NCI-H748 treated with DMSO at 0.1 percent for 48 hours (cell line): ENCODE measurements at places on chromosomes 1 and 21.

GRCh38 chr21:38806153-38806941 lies 618 bp downstream of the ETS2 start:
- no peak for DNase-seq

DNA sequence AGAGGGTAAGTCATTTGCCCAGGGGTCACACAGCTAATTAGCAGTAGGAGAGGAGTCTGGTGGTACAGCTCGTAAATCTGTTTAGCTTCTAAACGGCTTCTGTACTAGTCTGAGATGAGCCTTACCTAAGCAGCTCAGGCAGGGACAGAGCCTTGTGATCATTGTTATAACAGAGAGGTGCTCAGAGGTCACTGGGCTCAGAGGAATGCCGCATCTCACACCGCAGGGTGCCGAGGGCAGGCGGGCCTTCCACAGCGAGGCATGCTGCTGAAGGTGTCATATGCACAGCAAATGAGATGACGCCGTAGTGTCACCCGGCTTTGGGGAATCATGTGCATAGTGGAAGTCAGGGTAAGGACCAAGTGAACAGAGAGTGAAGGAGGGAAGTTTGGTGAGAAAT lies 305.2 kb upstream of the FMN2 start:
- no peak for DNase-seq

GRCh38 chr1:183792300-183792699 lies 12.6 kb upstream of the RGL1 start:
- DNase-seq = no peak

DNA sequence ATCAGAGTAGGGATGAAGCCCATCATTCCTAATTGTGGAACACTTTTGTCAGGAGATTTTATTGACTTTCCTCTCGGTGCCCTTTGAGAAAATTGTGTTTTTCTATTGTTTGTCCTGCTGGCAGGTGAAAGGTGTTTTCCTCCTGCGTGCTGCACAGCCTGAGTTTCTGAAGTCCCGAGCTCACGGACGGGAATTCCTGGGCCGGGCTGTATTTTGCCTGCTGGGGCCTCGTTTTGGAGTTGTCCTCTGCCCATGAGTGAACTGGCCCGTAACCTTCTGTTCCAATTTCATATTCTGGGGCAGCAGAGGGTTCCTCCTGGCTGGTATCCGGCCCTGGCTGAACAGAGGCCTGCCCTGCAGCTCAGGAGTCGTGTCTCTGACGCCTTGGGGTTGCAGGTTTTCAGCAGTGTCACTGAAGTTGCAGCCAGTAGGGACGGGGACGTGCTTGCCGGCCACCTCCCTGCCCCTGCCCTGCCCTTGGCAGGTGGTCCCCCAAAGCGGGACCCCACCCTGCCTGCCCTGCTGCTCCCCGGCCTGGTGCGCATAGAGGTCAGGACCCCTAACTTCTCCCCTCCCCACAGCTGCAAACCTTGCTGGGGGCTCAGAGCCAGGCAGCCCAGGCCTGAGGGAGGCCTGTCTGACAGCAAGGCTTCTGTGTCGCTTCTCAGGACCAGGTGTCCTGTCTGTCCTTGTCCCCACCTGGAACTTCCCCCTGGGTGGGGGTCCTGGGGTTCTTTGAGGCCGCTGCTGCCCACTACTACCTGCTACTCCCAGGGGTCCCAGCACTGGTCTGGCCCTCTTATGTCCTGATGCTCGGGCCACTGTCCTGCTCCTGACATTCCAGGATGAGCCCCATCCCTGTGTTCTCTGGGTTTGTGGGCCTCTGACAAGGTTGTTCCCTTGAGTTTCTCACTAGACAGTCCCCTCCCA lies 49.0 kb downstream of the SLX9 start:
- no peak for DNase-seq
